Eye (tissue), 1 donor: ENCODE measurements at places on chromosomes 5 and 9.

- DNase-seq: peak; percentile 66
These were observed 31.4 kb downstream of the ACTBL2 start for GRCh38 chr5:57450991-57451876.

- no peak for DNase-seq
These were observed 21.4 kb upstream of the SNAPC3 start for GRCh38 chr9:15401266-15401665.

GRCh38 chr9:120944434-120944843 is 17.8 kb upstream of the TRAF1 start:
- no peak for DNase-seq

GRCh38 chr5:110751902-110752762 is 13.3 kb downstream of the SLC25A46 start:
- DNase-seq: no peak

- no peak for DNase-seq
These were observed 1626.7 kb upstream of the C9orf72 start for GRCh38 chr9:29199975-29200374.

- no peak for DNase-seq
These were observed 24.4 kb upstream of the CLK4 start for GRCh38 chr5:178651046-178651810.

DNA sequence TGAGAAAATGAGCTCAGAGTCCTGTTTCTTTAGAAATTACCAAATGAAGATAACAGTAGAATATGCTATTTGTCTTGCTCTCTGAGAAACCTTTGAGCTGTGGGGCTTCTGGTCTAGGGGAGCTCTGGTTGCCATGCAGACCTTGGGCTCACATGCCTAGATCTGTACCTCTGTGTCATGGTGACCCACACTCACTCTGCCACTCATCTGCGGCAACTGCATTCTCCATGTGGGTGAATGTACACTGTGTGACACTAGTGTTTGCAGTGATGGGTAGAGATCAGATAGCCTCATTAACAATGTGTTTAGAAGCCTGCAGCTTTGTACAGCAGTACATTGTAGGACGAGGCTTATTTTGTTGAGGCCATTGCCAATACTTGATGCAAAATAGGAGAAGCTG is 521.2 kb downstream of the CHSY3 start:
- DNase-seq: no peak

- no peak for DNase-seq
These were observed 46.3 kb upstream of the ADAMTSL1 start for GRCh38 chr9:18427691-18428090.

GRCh38 chr9:121640491-121641223 is 10.8 kb upstream of the DAB2IP start:
- no peak for DNase-seq

DNA sequence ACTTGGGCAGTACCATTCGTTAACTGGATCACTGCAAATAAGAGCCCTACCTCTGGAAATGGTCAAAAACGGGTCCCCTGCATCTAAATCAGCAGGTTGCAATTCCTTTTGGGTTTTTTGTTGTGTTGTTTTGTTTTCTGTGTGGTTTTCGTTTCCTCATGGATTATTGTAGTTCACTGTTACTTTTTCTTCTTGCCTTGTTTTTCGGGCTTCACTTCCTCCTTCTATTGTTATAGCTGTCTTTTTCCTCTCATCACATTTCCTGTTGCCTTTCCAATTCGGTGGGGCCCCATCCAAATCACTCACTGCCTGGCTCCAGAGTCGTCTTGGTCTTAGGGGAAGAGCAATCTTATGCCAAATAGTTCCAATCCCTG is 8.7 kb upstream of the SSBP2 start:
- no peak for DNase-seq
